Bladder microvascular endothelial cell (primary cell): ENCODE measurements at places on chromosomes 3 and 15. TPM values are rescaled to one million over a fixed set of nuclear protein-coding genes. Genes with fewer than 3 reads are reported as not detected.

Gene ALDH1L1
- under 0.01 TPM in 1 of 2 replicates, not detected in the other for total RNA-seq

Gene NMNAT3
- 0.81 and 1.5 TPM in 2 replicates for total RNA-seq

Gene ACVR2B
- 1.9 and 5.7 TPM in 2 replicates for total RNA-seq

Gene TUSC2
- total RNA-seq: 16.2 and 18.2 TPM in 2 replicates

Gene NUDT16
- 10.2 and 13.1 TPM in 2 replicates for total RNA-seq

Gene CPLX3
- total RNA-seq: not detected in 2 replicates

Gene TBCCD1
- 14.4 and 19.6 TPM in 2 replicates for total RNA-seq

Gene MBNL1
- total RNA-seq: 214 and 288 TPM in 2 replicates

Gene LRRC34
- total RNA-seq: 0.16 and 1.3 TPM in 2 replicates

Gene KNL1
- 13.5 and 16.5 TPM in 2 replicates for total RNA-seq

Gene IQCF5
- not detected in 2 replicates for total RNA-seq

Gene HTR3E
- total RNA-seq: not detected in 2 replicates

Gene FBXL2
- total RNA-seq: 20.6 and 36.5 TPM in 2 replicates

Gene ROPN1
- not detected in 2 replicates for total RNA-seq

Gene MKRN2OS
- total RNA-seq: not detected in 2 replicates

Gene CHRFAM7A
- 1.6 and 2.1 TPM in 2 replicates for total RNA-seq

Gene FAM107A
- total RNA-seq: 1.8 and 13.9 TPM in 2 replicates

Gene ISLR
- 0.06 and 0.32 TPM in 2 replicates for total RNA-seq

Gene PRR23E
- not detected in 2 replicates for total RNA-seq

Gene CGNL1
- total RNA-seq: 1.9 and 23.0 TPM in 2 replicates

Gene GATA2
- total RNA-seq: 10.4 and 12.6 TPM in 2 replicates

Gene CCR4
- total RNA-seq: 0.16 and 0.25 TPM in 2 replicates

Gene WNT5A
- 0.97 and 3.7 TPM in 2 replicates for total RNA-seq

Gene SLC27A2
- 0.16 and 6.2 TPM in 2 replicates for total RNA-seq

Gene SMCO1
- not detected in 2 replicates for total RNA-seq

Gene CPEB1
- 0.06 TPM in 1 of 2 replicates, not detected in the other for total RNA-seq

Gene ZNF620
- 2.8 and 7.2 TPM in 2 replicates for total RNA-seq

Gene ASB14
- total RNA-seq: not detected in 2 replicates

Gene CORO2B
- total RNA-seq: 0.32 and 2.1 TPM in 2 replicates

Gene TUBGCP5
- 18.0 and 22.3 TPM in 2 replicates for total RNA-seq

Gene ATP10A
- 0.13 and 0.49 TPM in 2 replicates for total RNA-seq

Gene FAM81A
- under 0.01 and 0.06 TPM in 2 replicates for total RNA-seq

Gene C3orf85
- total RNA-seq: not detected in 2 replicates

Gene GPR62
- total RNA-seq: not detected in 2 replicates

Gene CHST2
- total RNA-seq: 3.4 and 4.8 TPM in 2 replicates

Gene CASR
- not detected in 2 replicates for total RNA-seq

Gene SERINC4
- total RNA-seq: not detected in 2 replicates

Gene ANKRD28
- 88.1 and 126 TPM in 2 replicates for total RNA-seq

Gene MRAS
- total RNA-seq: 5.7 and 18.8 TPM in 2 replicates

Gene DPPA2
- total RNA-seq: not detected in 2 replicates

Gene LRRC2
- under 0.01 and 0.06 TPM in 2 replicates for total RNA-seq

Gene GALNT15
- total RNA-seq: 65.9 and 113 TPM in 2 replicates

Gene SLC24A5
- total RNA-seq: not detected in 2 replicates

Gene BCL6
- total RNA-seq: 2.1 and 2.3 TPM in 2 replicates

Gene NOP10
- total RNA-seq: 182 and 189 TPM in 2 replicates

Gene CDHR4
- not detected in 2 replicates for total RNA-seq

Gene GORASP1
- total RNA-seq: 26.6 and 44.1 TPM in 2 replicates

Gene SPSB4
- not detected in 2 replicates for total RNA-seq

Gene ROBO1
- total RNA-seq: 1.1 and 1.8 TPM in 2 replicates
